ENCODE measurements at places on chromosomes 7 and 10. TPM values are rescaled to one million over a fixed set of nuclear protein-coding genes. Genes with fewer than 3 reads are reported as not detected.

Gene MUC3A
- 30.8 TPM for total RNA-seq

Gene EPC1
- 20.1 TPM for total RNA-seq

Gene CDC14C
- total RNA-seq: not detected

Gene OR6V1
- not detected for total RNA-seq

Gene SRRM3
- 12.7 TPM for total RNA-seq

Gene FBXL13
- 1.0 TPM for total RNA-seq

Gene SFTPA1
- total RNA-seq: 6.5 TPM

Gene CAMK2B
- total RNA-seq: 0.34 TPM

Gene KIAA1549
- total RNA-seq: 3.9 TPM

Gene UNCX
- total RNA-seq: not detected

Gene RGR
- not detected for total RNA-seq

Gene TRPV6
- total RNA-seq: 1.7 TPM

Gene PRF1
- total RNA-seq: 6.4 TPM

Gene SLC18A2
- total RNA-seq: not detected

Gene CHN2
- total RNA-seq: 2.1 TPM

Gene HABP2
- total RNA-seq: 0.20 TPM

Gene TMEM270
- 1.1 TPM for total RNA-seq

Gene TEX47
- not detected for total RNA-seq

Gene ELAPOR2
- total RNA-seq: 26.0 TPM

Gene CRYGN
- not detected for total RNA-seq

Gene HYAL4
- not detected for total RNA-seq

Gene ZPBP
- total RNA-seq: not detected

Gene TMEM72
- total RNA-seq: not detected

Gene FRG2B
- total RNA-seq: not detected

Gene IMMP2L
- total RNA-seq: 21.1 TPM

Gene RET
- total RNA-seq: 5.9 TPM

Gene MEOX2
- not detected for total RNA-seq

Gene SLC29A4
- 24.5 TPM for total RNA-seq

Gene THSD7A
- 0.05 TPM for total RNA-seq

Gene SPDYE16
- total RNA-seq: not detected

Gene TMEM196
- not detected for total RNA-seq

Gene GDF10
- total RNA-seq: not detected

Gene CCNJ
- 12.2 TPM for total RNA-seq

Gene CPXM2
- total RNA-seq: 0.12 TPM

Gene CFAP70
- 2.9 TPM for total RNA-seq

Gene AKR1B15
- not detected for total RNA-seq

Gene TRIM74
- 1.0 TPM for total RNA-seq

Gene CRTAC1
- total RNA-seq: 0.20 TPM

Gene CCDC3
- 10.5 TPM for total RNA-seq

Gene LBX1
- not detected for total RNA-seq

Gene NUTM2A
- 0.59 TPM for total RNA-seq

Gene VAX1
- total RNA-seq: not detected

Gene PNLIP
- 1.3 TPM for total RNA-seq

Gene MGMT
- total RNA-seq: 11.5 TPM

Gene UCN3
- not detected for total RNA-seq

Gene OR13A1
- total RNA-seq: not detected

Gene LIPF
- total RNA-seq: not detected

Gene ADCK2
- 16.9 TPM for total RNA-seq

Gene BTBD16
- 0.27 TPM for total RNA-seq

Gene ATP5F1C
- total RNA-seq: 292 TPM

Gene PDZD7
- 6.1 TPM for total RNA-seq

Gene KLHDC10
- 25.8 TPM for total RNA-seq

Gene OLAH
- total RNA-seq: not detected

Gene TMEM236
- 0.07 TPM for total RNA-seq

Gene CTAGE8
- 6.1 TPM for total RNA-seq

Gene SRGN
- 1.8 TPM for total RNA-seq

Gene SRI
- total RNA-seq: 114 TPM

Gene MYL7
- not detected for total RNA-seq
